Stimulated activated CD8-positive, alpha-beta memory T cell treated with anti-CD3 and anti-CD28 coated beads, Interleukin-4, amount 100 ng/mL, for 4 hours (primary cell): ENCODE measurements at places on chromosomes 4 and X.

GRCh38 chr4:88130544-88131305 is 27.7 kb downstream of the ABCG2 start:
- DNase-seq = no peak

DNA sequence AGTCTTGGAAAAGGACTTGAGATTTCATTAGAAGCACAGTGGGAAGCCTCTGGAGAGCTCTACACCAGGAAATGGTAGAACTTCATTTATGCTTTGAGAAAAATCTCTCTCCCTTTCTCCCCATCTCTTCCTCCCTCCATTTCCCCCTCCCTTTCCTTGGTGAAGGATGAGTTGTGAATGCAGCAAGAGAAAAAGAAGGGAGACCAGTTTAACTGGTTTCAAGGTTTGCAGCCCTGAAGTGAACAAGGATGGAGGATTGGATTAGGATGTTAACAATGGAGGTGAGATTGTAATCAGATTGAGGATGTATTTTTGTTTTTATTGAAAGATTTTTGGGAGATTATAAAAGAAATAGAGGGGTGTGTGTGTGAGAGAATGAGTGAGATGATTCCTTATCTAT is 99.5 kb downstream of the ANK2 start:
- DNase-seq = no peak

DNA sequence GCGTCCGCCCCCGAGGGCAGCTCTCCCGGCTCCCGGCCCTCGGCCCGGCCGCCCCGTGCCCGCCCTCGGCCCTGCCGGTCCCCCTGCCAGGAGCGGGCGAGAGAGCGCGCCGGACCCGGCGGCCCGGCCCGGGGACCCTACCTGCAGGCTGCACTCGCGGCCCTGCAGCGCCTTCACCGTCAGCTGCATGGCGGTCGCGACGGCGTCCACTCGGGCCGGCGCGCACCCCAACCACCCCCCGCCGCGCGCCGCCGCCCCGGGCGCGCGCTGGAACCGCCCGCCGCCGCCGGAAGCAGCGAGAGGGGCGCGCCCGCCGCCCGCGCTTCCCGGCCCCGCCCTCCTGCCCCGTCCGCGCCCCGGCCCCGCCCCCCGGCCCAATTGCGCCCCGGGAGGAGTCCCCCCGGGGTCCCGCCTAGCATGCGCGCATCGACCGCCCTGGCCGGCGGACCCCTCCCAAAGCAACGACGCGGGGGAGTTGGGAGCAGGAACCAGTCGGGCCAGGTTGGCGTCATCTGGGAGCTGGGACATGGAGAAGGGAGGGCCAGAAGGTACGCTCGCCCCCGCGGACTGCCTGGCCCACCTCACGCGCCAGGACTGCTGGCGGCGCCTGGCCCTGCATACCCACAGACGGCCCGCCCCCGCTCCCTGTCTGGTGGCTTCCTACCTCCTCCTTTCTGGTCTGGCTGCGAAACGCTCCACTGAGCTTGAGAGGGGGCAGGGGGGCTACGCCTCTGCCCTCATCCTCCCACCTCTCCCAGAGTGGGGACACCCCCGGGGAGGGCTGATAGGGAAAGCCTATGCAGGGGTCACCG is at the start of gene UBL4A:
TSS of gene UBL4A (minus strand) at position 220 of the 812 bp plus-strand sequence. CDS start at position 189, 31 bp downstream.
- DNase-seq = no peak

- no peak for DNase-seq
These were observed 90.1 kb upstream of the PSAPL1 start for GRCh38 chr4:7524843-7525242.

DNA sequence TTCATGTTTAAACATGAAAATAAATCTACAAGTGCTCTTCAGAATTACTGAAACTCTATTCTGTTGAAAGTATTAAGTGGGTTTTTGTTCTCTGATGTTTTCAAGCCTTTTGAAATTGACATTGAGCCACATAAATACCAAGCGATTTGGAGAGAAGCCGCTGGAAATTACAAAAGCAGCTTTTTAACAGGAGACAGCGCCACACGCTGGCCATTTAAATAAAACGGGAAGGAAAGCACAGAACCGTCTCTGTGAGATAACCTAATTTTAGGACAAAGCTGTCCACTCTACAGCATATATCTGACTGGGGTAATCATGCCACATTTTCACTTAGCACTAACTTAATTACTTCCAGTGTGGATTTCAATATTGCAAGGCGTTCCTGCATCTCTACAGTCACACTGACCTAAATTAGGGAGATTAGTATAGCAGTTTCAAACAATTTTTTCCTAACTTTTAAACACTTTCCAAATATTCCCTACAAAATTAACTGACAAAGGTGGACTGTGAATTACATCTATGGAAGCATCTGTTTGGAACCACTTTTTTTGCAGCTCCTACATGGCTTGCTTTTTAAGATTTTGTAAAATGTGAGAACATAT is 6.8 kb upstream of the ANOS1 start:
- no peak for DNase-seq

GRCh38 chr4:788636-789297 is 37.2 kb downstream of the CPLX1 start:
- DNase-seq = no peak

- no peak for DNase-seq
These were observed 13.8 kb downstream of the NELFA start for GRCh38 chr4:1994938-1995337.

- no peak for DNase-seq
These were observed 139.9 kb downstream of the CPEB2 start for GRCh38 chr4:15142201-15142600.

DNA sequence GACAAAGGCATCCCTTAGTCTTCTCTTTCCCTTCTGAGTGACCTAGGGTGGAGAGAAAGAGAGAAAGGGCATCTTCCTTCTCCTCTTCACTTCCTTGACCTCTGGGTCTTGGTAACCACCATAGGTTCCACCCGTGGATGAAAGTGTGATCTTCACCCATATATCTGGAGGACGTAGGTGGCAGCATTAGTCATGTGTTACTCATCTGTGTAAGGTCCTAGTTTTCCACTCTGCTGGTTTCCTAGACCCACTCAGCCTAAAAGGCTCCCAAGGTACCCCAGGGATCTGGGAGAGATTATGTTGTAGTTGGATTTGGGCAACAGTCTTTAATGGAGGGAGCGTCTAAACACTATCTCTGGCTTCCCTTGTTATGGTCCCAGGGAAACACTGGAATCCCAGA is 45.5 kb upstream of the RAB9B start:
- no peak for DNase-seq

DNA sequence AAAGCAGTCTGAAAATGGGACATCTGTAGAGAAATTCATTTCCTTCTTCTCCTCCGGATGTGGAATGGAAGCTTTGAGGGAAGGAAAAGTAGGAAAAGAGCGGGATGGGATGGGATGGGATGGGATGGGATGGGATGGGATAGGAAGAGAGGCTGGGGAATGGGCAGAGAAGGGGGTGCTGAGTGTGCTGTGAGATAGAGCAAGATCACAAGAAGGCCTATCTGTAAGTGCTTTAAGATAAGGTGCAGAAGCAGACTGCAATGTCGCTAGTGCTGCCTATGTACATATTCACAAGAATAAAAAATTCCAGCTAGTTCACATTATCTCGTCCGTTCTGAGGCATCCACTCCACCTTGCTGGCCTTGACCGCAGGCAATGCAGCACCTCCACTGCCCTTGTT is 86.2 kb downstream of the IRF2 start:
- DNase-seq = no peak

DNA sequence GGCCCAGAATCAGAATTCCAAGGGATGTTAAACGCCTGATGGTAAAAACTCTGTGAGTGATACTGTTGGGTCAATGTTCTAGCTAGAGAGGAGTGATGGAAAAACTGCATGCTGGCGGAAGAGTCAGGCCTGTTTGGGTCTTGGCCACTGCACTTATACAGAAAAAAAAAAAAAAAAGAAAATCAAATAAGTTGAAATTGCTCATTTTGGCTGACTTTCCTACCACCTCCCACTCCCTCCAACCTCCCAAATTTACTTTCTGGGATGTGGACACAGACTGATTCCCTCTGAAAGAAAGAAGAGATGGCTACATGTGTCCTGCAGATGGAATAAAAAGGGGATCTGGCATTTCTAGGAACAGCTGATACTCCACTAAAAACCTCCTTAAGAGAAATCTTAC is 234.1 kb upstream of the GIMD1 start:
- DNase-seq = no peak

DNA sequence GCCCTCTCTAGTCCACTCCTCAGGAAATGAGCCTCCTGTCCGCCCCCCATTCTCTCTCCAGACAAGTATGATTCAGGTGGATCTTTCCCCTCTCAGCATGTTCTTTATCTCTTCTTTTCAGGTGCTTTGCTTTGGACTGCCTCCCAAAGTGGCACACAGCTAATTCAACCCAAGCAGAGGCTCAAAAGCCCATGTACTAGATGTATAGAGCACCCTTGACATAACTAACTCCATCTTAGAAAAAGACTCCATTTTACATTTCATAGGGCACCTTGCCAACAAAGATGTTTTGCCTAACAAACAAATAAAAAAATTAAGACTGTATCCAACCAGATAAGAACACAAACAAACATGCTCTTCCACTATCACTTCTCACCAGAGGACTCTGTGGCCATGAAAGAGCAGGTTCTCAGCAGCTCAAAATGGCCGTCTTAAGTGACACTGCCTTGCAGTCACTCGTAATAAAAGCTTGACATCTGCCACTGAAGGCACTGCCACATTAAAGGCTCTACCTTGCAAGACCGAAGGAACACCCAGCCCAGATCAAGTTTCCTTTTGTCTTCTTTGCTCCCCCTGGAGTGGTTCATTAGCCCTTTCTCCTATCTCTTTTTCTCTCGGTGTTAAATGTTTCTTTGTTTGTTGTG is 84.9 kb upstream of the TAB3 start:
- DNase-seq = no peak

GRCh38 chr4:8307714-8308113 is 38.2 kb downstream of the HTRA3 start:
- no peak for DNase-seq

GRCh38 chr4:65724973-65725372 is 54.7 kb upstream of the EPHA5 start:
- no peak for DNase-seq

DNA sequence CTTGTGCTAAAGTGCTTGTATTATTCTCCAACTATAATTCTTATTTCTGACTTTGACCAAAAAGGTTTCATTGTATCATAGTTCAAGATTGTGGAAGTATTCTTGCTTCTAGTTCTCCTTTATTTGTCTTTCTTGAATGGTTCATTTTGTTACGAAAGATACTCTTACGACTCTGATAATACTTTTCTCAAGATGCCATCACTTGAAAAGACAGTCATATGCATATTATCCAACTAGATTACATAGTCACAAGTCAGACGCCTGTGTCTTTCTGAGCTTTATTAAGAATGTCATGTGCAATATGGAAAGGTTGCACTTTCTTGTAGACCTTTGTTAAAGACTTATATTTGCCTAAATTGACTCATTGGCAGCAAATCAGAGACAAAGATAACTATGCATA is 71.4 kb upstream of the HPGD start:
- DNase-seq = no peak
